ENCODE measurements at places on chromosomes 3 and 15.

- DNase-seq = no peak
Observed at GRCh38 chr3:170876537-170876936, 6.5 kb upstream of the RPL22L1 start.

- DNase-seq = no peak
Observed at GRCh38 chr15:62483814-62484213, 318.7 kb upstream of the C2CD4B start.

DNA sequence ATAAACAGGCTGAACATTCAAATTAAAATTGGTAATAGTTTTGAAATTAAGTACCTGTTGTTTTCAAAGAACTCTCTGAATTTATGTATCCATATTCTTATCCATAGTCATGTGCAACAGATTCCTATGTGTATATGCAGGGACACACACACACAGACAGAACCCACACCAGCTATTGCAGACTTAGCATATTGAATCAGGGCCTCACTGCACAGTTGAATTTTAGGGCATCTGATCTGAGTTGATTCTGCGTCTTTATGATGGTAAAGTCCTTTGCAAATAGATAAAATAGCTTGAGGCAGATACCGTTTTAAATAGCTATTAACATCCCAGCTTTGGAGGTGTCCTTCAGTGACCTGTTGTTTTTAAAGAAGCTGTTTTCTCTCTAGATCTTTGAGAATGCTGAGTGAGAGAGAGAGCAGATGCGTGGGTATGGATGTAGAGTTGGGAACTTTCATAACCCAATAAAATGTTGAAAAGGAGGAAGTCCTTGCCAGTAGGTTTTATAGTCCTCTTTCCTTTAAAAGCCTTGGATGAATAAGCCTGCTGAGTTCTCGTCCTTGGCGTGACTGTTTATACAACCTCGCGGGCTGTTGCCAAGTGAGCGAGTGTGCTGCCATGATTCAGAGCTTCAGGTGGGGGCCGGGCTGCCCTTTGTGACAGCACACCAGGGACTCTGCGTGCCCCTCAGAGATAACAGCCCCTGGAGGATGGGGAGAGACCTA lies 18.3 kb downstream of the MYZAP start:
- peak; percentile 45 for DNase-seq

- no peak for DNase-seq
Observed at GRCh38 chr15:62795700-62796695, 246.5 kb upstream of the TPM1 start.

DNA sequence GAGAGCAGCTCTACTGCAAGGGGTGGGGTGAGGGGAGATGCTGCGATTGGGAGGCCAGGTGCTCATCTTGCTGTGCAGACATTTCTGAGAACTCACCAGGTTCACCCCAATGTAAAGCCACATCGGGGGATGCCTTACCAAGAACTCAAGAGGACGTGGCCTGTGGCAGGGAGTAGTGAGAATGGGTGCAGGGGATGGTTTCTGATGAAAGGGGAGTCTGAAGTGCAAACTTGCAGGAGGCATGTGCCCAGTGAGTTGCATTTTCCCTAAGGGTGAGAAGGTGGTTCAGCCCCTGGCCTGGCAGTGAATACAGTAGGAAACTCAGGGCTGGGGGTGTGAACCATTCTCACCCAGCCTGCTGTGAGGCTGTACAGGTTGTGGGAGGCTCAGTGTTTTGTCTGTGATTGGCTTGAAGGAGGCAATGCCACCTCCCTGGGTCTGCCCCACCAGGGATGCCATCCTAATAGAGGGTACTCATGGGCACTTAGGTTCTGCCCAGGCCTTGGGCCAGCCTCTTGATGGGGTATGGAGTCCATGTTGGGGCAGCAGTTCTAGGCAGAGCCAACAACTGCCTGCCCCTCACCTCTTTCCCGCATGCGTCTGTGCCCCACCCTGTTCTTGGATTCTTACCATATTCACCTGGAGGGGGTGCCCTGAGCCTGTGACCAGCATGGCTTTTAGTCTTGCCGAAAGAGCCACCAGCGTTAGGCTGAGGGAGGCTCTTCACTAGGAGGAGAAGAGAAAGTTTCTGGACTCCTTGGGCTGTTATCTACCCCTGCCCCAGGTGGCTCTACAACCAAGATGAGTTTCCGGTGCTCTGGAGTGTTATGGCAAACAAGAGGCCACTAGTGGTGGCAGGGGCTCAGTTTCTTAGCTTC lies 4.5 kb downstream of the HEMK1 start:
- DNase-seq = no peak

GRCh38 chr15:42136513-42136912 lies 19.9 kb downstream of the PLA2G4F start:
- no peak for DNase-seq

DNA sequence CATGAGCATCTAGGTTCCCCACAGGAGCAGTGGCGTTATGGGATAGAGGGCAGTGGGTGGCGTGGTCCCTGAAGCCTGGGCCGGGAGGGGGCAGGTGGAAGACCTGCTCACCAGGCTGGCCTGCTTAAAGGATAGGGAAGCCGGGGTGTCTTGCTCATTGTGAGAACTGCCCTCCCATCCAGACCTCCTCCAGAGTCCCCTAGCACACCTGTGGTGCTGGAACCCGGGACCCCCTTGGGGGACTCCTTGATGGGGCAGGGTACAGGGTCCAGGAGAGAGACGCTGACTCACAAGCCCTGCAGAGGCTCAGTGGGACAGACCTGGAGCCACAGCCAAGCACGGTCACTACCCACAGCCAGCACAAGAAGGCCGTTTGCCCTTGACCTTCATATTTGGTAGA lies 2.8 kb upstream of the RHCG start:
- DNase-seq = no peak

- DNase-seq = peak; percentile 46
Observed at GRCh38 chr3:107928084-107928445, 162.8 kb downstream of the CD47 start.

DNA sequence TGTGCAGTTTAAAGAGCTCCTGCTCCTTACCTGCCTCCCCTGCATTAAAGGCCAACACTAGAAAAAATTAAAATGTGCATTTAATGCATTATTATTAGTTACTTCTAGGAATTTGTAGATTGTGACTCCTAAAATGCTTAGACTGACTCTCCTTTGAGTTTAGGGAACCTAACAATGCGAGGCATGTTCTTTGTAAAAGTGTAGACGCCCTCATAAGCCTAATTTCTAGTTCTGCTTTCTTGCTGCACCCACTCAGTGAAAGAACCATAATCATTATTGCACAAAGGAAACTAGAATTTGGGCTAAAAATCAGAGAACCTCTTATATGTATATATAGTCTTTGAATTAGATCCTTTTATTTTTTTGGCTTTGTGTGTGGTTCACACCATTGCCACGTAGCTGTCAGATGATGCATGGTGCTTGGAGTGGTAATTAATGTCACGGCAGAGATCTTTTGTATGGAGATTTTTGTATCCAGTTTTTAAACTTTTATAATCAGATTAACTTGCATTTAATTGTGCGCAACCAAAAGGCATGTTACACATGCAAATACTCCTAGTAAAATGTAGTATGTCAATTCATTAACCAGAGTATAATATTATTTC lies 710 bp downstream of the ABHD10 start:
- DNase-seq = peak; percentile 44

DNA sequence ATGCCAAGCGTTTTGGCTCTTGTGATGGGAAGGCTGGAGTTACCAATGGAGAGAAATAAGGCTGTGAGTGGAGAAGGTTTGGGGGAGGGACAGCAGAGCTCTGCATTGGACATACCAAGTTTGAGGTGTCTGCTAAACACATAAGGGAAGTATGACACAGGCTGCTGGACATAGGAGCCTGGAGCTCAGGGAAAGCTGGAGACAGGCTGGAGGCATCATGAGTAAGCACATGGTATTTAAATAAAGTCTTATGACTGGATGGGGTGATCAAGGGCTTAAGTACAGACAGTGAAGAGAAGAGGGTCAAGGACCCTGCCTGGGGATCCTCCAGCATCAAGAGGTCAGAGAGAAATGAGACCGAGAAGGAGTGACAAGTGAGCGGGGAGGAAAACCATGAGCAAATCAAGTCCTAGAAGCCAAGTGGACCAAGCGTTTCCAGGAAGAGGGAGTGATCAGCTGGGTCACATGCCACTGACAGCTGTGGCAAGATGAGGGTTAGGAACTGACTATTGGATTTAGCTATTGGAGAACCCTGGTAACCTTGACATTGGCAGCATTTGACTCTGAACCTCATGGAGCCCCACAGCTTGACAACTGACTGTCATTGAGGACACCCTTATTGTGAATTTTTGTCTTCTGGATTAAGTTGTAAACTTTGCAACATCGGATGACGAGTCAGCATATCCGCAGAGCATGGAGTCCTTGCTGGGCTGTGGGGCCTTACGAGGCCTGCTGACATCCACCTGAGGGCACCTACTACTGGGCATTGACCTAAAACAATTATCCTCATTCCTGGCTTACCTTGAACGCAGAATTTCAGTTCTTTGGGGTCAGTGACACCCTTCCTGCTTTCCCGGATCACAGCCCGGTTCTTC lies 78.7 kb upstream of the ETV5 start:
- no peak for DNase-seq

- no peak for DNase-seq
Observed at GRCh38 chr3:152282813-152283212, 14.1 kb downstream of the MBNL1 start.

GRCh38 chr3:14587740-14588360 lies 47.7 kb upstream of the GRIP2 start:
- DNase-seq = peak; percentile 33

GRCh38 chr3:26084629-26085028 lies 294.7 kb downstream of the OXSM start:
- DNase-seq = no peak

DNA sequence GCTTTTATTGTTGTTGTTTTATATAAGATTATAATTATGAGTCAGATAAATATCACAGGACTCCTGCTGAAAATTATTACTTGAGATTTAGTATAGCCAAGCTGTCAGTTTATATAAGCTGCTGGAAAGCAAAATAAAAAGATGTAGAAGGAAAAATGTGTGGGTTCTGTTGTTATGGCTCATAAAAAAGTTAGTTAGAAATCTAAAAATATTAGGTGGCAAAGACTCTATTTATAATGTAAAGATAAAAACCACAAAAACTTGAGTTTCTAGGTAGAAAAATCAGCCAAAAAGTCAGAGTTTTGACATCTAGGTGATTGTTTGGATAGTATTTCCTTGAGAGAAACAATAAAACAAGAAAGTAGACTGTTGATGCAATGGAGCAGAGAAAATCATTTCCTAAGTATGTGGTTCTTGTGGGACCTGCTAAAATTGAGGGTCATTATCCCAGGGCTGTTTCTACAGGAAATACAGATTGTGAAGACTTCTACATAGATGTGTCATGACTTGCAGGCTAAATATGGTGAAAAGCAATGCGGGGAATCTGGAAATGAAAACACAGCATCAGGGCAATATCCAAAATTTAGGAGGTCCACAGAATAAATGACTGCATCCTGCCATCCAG lies 1109.6 kb upstream of the CADM2 start:
- no peak for DNase-seq

DNA sequence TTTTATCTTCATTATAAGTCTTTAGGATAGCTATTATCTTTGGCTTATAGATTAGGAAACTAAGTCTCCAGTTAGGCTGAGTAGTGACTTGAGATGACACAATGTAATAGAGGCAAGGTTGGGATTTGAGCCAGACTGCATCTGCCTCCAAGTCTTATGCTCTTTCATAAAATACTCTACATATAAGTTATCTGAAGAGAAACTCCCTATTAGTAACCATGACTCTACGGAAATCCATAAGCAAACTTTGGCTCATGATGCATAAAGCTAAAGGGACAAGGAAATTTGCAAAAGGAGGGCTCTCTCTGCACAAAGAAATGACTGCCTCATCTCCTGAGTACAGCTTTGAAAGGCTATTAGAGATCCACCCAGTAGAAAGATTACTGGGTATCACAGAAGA lies 77.6 kb upstream of the FRMD4B start:
- no peak for DNase-seq

- DNase-seq = peak; percentile 23
Observed at GRCh38 chr15:47720555-47720954, 3.2 kb downstream of the SEMA6D start.

DNA sequence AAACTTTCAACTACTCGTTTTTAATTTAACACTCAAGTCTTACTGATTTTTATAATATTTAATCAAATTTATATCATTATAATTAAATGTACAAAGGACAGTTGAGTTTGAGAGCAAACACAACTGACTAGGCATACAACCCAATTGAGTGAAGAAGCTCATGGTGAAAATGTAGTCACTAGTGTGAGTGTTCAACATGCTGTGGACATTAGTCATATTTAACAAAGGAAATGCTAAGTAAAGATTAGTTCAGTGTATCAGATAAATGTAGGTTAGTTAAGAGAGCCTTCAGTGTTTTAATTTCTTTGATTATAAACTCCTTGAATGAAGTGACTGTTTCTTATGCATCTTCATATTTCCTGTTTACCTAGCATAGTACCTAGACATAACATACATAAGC lies 444.2 kb upstream of the GOLIM4 start:
- peak; percentile 28 for DNase-seq

GRCh38 chr3:160796813-160797164 lies 40.8 kb downstream of the PPM1L start:
- DNase-seq = no peak

DNA sequence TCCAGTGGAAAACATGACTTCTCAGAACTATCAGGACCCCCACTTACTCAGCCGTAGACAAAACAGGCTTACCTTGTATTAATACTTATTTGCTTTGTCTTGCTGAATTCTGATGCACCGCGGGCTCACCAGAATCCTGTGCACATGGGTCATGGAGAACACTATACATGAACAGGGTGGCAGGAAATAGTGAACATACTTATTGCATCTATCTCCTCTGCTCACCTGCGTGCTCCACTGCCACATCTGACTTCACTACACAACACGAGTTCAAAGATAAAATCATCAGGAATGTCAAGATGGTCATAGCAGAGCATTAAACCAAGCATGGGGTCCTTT lies 10.7 kb upstream of the MAPK6 start:
- DNase-seq = no peak
